Inflammatory macrophage treated with lipopolysaccharide for 1 hour (primary cell): ENCODE measurements at places on chromosomes 7 and 10.
A peak's percentile ranks its signal among the peaks of the same experiment; 100 is the strongest.

- no peak for DNase-seq
Observed at GRCh38 chr10:60490013-60490412, 100.3 kb upstream of the ANK3 start.

DNA sequence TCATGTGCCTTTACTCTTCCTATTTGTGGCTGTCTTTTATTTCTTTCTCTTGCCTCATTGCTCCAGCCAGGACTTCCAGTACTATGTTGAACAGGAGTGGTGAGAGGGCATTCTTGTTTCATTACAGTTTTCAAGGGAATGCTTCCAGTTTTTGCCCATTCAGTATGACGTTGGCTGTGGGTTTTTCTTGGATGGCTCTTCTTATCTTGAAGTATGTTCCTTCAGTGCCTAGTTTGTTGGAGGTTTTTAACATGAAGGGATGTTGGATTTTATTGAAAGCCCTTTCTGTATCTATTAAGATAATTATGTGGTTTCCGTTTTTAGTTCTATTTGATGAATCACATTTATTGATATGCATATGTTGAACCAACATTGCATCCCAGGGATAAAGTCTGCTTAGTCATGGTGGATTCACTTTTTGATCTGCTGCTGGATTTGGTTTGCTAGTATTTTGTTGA lies 96.8 kb downstream of the GLCCI1 start:
- no peak for DNase-seq

- no peak for DNase-seq
Observed at GRCh38 chr10:36391405-36391804, 734.0 kb upstream of the ANKRD30A start.

DNA sequence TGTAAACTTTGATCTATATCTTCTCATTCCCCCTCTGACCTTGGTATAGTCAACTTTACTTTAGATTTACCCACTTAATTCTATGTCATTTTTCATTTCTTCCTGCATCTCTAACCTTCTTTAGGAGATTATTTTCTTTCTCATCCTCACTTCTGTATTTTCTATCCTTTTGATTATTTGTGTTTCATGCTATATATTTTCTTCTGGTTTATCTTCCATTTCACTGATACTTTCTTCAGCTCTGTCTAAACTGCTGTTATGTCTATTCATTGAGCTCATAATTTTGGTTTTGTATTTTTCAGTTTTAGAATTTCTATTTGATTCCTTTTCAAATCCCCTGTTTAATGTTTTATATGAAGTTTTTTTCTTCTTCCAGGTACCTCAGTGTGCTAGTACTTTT lies 171.1 kb upstream of the LYZL1 start:
- no peak for DNase-seq

DNA sequence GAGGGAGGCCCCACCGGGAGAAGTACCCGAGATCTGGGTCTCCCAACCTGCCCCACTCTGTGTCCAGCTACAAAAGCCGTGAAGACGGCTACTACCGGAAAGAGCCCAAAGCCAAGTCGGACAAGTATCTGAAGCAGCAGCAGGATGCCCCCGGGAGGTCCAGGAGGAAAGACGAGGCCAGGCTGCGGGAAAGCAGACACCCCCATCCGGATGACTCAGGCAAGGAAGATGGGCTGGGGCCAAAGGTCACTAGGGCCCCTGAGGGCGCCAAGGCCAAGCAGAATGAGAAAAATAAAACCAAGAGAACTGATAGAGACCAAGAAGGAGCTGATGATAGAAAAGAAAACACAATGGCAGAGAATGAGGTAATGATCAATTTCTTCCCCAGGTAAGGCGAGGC lies 59.1 kb upstream of the PDCD4 start:
- DNase-seq: no peak

GRCh38 chr10:109774121-109774440 lies 149.2 kb downstream of the XPNPEP1 start:
- no peak for DNase-seq

DNA sequence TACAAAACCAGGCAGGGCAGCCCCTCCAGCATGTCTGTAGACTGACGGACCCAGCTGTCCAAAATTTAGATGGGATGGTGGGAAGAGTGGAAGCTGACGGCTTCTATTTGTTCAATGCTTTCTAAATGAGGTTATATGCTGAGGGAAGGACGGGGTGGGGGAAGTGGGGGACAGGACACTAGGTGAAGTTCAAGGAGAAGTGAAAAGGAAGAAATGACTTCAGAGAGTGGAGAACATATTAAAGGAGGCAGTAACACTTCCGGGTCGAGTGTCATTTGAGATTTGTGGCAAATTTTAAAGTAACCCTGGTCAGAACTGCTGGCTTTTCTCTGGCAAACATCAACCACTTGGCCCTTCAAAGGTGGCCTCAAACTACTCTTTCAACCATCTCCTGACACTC lies 9.4 kb downstream of the PIP4K2A start:
- DNase-seq: no peak

DNA sequence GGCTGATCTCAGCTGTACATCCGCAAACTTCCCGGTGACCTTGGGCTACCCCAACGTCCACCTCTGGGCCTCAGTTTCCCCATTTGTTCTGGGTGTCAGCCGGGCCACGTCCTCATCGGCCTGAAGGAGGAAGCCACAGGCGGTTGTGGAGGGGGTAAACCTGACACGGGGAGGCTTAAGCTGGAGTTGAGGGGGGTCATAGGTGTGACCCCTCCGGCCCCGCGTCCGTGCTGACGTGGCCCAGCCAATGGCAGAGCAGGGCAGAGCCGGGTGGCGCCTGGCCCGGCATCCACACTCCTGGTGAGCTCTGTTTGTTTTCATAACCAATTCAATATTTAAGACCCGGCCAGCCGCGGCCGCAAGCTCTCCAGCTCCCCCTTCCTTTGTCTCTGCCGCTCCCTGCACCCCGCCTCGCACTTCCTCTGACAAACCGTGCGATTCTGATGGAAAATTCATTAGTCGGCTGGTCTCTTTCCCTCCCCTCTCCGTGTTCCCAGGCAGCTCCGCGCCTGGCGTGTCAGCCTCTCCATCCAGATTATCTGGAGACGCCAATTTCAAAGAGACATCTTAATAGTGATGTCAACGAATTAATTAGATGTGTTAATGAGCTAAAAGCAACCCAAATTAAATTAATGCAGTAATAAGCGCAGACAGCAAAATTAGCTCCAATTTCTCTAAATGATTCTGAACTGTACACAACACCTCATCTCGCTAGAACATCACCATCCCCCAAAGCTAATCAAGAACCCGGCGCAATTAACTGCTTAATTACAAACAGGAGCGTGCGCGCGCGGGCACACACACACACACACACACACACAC lies 55.4 kb downstream of the MICALL2 start:
- no peak for DNase-seq

DNA sequence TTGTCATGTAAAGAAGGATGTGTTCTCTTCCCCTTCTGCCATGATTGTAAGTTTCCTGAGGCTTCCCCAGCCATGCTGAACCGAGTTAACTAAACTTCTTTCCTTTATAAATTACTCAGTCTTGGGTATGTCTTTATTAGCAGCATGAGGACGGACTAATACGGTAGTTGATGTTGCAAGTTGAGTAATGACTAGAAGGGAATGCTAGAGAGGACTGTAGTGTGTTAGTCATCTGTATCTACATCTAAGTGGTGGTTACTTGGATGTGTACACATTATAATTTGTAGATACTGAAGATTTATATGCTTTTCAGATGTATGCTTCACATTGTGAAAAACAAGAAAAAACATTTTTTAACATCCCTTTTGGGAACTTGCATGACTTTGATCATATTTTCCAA lies 244.6 kb downstream of the POLR1F start:
- DNase-seq: no peak

DNA sequence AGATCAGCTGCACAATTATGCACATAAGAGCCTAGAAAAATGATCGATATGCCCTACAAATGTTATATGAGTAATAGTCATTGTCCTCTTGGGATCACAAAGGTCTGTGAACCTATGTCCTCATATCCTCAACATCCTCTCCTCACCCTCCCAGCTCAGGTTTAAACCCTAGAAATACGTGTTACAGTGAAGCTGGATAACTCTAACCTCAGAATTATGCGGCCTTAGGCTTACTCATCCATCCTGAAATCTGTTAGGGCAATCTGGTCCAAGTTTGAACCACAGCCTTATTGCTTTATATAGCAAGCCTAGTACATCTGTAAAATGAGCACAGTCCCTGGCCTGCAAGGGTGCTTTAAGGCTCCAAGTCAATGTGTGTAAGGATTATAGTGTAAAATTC lies 84.2 kb upstream of the FRMD4A start:
- DNase-seq: no peak

DNA sequence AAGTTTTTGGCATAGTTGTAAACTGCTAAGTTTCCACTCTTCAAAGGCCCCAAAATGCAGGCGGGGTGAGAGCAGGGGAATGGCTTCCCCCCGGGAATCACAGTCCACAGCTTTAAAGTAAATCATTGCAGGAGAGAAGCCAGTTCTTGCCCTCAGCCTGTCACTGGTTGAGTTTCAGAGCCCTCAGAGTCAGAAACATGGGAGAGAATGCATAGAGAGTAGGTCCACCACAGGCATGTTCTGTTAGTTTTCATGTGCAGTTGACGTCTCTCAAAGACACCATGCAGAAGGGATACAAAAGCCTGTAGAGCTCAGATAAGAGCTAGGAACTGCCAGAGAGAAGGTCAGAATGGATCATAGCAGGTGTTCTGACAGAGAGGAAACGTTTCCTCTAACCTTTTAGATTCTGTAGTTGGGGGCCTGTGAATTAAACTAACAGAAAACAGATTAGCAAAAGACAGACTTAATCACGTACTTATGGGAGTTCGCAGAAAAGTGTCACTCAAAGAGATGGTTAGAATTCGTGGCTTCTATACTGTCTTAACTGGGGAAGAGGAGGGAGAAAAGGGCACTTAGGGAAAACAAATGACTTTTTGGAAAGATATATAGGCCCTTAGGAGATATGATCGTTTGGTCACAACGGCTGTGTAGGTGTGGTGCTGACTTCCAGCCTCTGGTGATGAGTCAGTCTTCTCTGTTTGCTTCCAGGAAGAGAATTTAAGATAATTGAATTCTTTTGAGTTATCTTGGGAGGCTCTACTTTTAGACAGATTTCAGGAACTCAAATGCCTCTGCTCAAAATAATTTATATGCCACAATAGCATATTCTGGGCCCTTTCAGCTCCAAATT lies 48.0 kb upstream of the MSRB2 start:
- DNase-seq: no peak

- no peak for DNase-seq
Observed at GRCh38 chr7:132643302-132643701, 67.0 kb upstream of the PLXNA4 start.

GRCh38 chr10:30782537-30783461 lies 153.2 kb upstream of the LYZL2 start:
- DNase-seq: no peak

GRCh38 chr10:133110609-133111275 lies 23.0 kb downstream of the ADGRA1 start:
- no peak for DNase-seq

DNA sequence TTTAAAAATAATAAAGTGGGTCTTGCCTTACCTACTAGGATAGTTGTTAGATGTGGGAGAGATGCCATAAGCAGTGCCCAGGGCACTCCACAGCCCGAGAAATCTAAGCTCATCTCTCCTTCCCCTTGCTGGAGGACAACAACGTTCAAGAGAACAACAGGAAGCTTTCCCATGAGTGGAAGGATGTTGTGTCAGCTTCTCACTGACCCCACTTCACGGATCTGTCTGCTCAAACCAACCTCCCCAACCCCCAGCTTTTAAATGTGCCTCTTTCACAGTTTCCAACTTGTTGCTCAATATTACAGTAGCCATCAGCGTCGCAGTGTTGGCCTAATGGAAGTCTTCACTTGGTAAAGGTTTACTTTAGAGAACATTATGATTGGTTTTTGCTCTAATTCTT lies 72.1 kb downstream of the PTPRE start:
- peak; percentile 40 for DNase-seq

GRCh38 chr10:124737221-124737620 lies 7.0 kb downstream of the FAM53B start:
- DNase-seq: no peak

- no peak for DNase-seq
Observed at GRCh38 chr10:42593284-42593683, 45.1 kb downstream of the ZNF33B start.

- no peak for DNase-seq
Observed at GRCh38 chr10:43043773-43044447, 33.0 kb upstream of the RET start.

- no peak for DNase-seq
Observed at GRCh38 chr7:13077466-13077865, 390.0 kb downstream of the ARL4A start.

DNA sequence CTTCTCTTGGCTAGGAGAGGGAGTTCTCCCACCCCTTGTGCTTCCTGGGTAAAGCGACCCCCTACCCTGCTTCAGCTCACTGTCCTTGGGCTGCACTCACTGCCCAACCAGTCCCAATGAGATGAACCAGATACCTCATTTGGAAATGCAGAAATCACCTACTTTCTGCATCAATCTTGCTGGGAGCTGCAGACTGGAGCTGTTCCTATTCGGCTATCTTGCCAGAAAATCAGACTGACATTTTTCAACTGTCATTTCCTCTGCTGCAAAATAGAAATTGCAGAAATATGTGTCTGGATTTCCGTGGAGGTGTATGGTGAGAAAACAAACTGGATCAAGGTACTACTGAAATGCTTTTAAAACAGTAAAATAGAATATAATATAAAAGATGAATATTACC lies 43.0 kb upstream of the CYP2C18 start:
- no peak for DNase-seq

DNA sequence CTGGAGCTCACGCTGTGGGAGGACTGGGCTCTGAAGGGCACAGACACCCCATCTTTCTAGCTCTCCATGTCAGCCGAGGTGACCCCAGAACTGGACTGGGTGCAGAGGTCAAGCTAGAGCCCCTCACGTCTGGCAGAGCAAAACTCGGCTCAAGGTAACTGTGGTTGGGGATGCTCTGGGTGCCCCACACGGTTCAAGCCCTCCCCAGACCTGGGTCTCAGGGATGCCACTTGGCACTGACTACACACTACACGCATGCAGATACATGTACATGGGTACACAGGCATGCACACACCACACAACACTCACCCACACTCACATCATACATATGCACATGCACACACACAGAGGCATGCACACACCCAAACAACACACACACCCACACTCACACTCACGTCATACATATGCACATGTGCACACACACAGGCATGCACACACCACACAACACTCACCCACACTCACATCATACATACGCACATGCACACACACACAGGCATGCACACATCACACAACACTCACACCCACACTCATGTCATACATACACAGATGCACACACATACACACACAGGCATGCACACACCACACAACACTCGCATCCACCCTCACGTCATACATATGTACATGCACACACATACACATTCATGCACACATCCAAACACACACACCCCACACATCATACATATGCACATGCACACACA lies 219.3 kb downstream of the DNAJB6 start:
- DNase-seq: no peak

DNA sequence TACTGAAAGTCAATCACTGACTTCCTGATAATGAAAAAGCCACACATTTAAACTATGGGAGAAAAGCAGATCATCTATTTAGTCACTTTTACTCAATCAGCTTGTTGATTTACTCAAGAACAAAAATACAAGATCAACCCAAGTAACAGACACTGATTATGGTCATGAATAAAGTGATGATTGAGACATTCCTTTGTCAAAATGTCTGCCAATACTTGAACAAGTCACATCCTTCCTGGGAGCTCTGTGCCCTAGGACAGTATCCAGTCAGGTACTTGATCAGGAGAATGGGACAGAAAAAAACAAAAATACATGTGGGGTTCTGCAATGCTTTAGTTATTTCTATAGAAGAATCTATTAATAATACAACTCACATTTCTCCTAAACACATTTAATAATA lies 150.0 kb upstream of the NEBL start:
- DNase-seq: no peak
